ENCODE measurements at places on chromosomes 16 and 17. TPM values are rescaled to one million over a fixed set of nuclear protein-coding genes. Genes with fewer than 3 reads are reported as not detected.

Gene SSTR5
- 0.47 TPM for total RNA-seq

Gene AATK
- 4.1 TPM for total RNA-seq

Gene SHCBP1
- 11.2 TPM for total RNA-seq

Gene SDK2
- 13.8 TPM for total RNA-seq

GRCh38 chr17:67258821-67259468 is 13.9 kb upstream of the HELZ start:
- ATAC-seq: no peak

DNA sequence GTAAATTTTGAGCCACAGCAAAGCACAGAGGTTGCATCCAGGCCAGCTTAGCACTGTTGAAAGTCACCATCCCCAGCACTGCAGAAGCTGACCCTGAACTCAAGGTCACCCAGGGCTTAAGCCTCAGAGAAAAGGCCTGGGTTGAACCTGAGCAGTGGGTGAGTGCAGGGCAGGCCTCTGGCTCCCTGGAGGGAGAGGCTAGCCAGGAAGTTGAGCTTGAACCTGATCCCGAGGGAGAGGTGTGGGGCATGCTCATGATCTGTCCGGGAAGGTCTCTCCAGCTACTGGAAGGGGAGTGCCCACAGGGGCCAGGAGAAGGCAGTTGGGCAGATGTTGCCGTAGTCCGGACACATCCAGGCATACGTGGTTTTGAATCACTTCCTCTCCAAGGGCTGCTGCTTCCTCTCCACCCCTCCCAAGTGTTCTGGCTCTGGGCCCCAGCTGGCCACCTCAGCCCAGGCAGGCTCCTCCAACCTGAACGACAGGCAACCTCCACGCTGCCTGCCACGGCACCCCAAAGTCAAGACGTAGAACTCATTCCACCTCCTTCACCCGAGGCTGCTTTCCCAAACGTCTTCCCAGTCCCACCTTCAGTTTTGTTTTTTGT is 18.4 kb downstream of the CARHSP1 start:
- ATAC-seq: peak; percentile 73

DNA sequence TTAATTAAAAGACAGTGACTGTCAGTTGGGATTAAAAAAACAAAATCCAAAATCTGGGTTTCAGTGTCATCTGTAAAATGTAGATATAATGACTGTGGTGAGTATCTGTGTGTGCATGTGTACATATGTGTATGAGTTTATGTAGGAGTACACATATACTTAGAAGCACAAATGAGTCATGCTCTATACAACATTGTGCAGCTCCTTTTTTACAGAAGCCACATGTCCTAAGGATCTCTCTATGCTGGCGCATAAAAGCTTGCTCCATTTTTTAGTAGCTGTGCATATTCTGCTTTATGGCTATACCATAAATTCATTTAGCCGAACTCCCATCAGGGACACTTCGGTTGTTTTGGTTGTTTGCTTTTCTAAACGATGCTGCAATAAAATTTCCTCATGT is 125.2 kb upstream of the EEF2KMT start:
- ATAC-seq: no peak

DNA sequence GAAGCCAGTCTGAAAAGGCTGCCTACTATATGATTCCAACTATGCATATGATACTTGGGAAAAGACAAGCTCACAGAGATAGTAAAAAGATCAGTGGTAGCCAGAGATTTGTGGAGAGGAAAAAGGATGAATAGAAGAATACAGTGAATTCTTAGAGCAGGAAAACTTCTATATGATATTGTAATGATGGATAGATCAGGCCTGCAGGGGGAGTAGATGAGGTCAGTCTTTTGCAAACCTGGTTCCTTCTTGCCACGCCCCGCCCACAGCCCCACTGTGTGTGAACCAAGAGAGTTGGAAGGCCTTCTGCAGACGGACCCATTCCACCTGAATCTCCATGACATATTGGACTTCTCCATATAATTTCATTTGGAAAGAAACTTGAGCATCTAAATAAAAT is 761 bp upstream of the CCL8 start:
- ATAC-seq: no peak

- no peak for ATAC-seq
These were observed 487.0 kb downstream of the CDH13 start for GRCh38 chr16:83113811-83114210.

DNA sequence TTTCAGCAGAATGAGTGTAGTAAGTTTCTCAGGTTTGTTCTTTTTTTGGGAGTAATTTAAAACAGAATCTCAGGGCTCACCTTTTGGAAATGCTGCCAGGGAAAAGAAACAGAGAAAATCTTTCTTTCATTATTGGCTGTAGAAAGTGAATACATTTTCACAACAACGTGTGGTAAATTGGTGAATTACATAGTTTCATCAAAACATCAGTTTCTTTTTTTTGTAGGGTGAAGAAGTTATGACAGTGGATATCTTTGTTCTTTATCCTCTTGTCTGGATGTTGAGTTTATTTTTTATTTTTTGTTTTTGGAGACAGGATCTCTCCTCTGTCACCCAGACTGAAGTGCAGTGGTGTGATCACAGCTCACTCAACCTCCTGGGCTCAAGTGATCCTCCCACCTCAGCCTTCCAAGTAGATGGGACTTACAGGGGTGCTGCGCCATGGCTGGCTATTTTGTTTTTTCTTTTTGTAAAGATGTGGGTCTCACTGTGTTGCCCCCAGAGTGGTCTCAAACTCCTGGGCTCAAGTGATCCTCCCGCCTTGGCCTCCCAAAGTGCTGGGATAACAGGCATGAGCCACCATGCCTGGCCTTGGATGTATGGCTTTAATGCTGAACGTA is 2.4 kb downstream of the ZNF267 start:
- no peak for ATAC-seq

- ATAC-seq: no peak
These were observed 132.4 kb downstream of the CA10 start for GRCh38 chr17:52026075-52026474.

DNA sequence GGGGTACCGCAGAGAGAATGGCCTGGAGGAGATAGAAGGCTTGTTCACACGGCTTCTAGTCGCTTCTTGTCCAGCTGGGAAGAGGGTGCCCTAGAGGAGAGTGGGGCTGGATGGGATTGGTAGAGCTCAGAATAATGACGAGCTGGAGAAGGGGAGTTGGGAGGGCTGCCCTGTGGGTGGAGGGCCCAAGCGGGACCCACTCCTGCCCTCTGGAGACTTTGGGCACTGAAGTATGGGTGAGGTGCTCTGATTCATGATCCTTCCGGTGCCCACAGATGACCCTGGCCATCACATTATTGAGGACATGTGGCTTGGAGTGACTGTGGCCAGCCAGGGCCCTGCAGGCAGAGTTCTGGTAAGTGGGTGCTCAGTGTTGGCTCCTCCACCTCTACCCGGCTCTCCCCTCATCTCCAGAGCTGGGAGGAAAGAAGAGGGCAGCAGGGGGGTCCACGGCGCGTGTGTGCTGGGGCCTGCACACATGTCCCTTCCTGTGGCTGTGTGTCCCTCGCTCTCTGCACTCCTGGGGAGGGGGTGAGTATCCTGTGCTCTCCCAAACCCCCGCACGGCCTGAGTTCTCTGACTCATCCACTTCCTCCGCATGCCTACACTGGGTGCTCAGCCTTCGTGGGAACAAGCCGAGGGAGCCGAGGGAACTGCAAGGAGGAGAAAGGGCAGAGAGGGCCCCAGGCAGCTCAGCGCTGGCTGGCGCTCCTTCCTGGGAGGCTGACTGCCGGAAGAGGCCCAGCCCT is 8.5 kb downstream of the ITGA3 start:
- ATAC-seq: peak; percentile 89

- ATAC-seq: no peak
These were observed 78.8 kb downstream of the BMERB1 start for GRCh38 chr16:15513156-15513555.

Data from motor neuron (in vitro differentiated cells).